Stimulated activated CD4-positive, alpha-beta T cell treated with anti-CD3 and anti-CD28 coated beads, Interleukin-15, amount 100 ng/mL, for 1 hour (primary cell): ENCODE measurements at places on chromosomes 11 and 22.

GRCh38 chr11:2886191-2886894, 768 bp upstream of the CDKN1C start:
- no peak for DNase-seq

GRCh38 chr11:44301564-44302271, 8.2 kb downstream of the ALX4 start:
- no peak for DNase-seq

DNA sequence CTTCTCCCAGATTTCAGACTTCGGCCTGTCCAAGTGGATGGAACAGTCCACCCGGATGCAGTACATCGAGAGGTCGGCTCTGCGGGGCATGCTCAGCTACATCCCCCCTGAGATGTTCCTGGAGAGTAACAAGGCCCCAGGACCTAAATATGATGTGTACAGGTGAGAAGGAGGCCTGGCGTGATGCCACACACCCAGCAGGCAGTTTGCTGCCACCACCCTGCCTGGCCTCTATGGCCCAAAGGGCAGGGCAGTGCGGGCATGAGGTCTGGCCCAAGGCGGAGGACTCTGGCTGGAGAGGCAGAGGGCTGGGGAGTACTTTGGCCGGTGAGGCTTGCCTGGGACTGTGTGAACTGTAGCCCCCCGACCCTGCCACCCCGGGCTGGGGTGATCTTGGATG, 7.3 kb downstream of the ANKK1 start:
- DNase-seq, result no peak

- no peak for DNase-seq
Measured at GRCh38 chr11:56782167-56782847, 33.8 kb upstream of the OR9G4 start.

DNA sequence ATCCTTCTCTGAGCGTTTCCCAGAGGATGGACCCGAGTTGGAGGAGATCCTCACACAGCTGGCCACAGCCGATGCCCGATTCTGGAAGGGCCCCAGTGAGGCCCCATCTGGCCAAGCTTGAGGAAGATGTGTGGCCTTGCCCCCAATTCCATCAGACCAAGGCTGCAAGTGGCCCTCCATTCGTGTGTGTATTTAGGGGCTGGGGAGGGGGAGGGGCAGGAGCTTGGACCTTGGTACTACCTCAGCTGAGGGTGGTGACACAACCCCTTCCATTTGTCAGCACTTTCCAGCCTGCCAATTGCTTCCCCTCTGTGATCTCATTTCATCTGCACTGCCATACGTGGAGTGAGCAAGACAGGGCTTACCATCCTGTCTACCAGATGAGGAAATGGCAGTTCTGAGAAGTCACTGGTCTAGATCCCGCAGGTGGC, 1.3 kb upstream of the BBS1 start:
- no peak for DNase-seq

- DNase-seq, result no peak
Measured at GRCh38 chr22:32897400-32897799, 95.9 kb downstream of the TIMP3 start.

GRCh38 chr11:61328351-61328750, 4.6 kb downstream of the DDB1 start:
- DNase-seq, result no peak

DNA sequence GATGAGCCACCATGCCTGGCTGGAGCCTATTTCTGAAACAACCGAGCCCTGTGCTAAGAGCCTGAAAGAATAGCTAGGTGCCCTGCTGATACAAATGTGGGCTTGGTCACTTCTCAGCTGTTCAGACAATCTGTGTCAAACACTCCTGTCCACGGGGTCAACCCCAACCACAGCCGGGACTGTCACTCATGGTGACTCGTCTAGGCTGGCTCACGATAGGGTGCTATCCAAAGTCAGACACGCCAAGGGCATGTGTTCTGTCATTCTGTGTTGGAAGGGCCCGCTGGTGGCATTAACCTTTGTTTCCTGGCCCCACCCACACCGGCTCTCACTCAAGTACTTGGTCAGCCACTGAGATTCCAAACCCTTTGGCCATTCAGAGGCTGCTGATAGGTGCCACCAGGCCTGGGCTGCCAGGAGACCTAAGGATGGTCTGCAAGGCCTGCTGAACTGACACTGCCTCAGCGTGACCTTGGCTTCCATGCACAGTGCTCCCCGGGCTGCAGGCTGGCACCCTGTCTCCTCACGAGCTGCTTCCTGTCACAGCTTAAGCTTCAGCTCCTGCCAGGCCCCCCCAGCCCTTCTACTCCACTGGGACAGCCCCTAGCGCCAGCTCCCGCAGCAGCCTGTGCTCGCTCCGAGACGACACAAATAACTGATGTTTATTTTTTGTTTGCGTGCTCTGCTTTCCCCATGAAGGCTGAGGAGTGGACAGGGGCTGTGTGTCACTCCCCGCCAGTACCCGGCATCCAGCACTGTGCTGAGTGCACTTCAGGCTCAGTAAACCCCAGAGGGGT, 14.2 kb upstream of the CDC42BPG start:
- DNase-seq, result no peak

DNA sequence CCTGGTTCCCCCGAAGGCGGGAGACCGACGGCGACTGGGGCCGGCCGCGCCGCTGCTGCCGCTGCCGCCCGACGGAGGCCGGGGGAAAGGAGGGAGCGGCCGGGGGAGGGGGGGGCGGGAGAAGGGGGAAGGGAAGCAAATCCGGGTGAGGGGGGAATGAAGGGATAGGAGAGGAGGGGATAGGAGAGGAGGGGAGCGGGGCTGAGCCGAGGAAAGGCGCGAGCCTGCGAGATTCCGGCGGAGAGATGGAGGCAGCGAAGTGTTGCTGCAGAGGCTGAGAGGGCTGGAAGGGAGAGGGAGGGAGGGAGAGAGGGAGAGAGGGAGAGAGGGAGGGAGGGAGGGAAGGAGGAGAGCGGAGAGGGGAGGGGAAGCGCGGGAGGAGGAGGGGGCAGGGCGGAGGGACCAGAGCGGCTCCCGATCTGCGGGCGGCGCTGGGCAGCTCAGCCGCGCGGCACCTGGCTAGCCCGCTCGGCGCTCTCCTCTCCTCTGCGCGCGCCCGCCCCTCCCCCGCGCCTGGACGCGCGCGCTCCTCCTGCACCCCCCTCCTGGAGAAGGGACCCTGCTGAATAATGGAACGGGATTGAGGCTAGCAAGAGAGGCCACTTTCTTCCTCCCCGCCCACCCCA, 52.3 kb downstream of the SLC22A12 start:
- DNase-seq, result no peak

DNA sequence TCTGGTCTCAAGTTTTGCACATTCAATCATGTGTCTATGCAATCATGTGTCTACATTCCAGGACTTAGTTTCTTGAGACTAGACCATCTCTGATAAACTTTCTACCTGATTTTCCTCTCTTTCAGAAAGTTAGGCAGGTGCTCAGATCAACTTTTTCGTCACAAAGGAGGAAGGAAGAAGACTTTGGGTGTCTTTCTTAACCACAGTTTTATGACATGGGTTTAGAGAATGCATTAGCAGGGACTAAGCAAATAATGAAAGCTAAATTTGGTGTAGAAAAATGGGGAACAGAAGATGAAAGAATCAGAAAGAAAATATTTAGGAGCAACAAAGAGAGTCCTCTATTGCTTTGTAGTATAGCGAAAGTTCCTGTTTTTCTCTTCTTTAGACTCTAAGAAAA, 7.7 kb upstream of the GLYATL1B start:
- no peak for DNase-seq

DNA sequence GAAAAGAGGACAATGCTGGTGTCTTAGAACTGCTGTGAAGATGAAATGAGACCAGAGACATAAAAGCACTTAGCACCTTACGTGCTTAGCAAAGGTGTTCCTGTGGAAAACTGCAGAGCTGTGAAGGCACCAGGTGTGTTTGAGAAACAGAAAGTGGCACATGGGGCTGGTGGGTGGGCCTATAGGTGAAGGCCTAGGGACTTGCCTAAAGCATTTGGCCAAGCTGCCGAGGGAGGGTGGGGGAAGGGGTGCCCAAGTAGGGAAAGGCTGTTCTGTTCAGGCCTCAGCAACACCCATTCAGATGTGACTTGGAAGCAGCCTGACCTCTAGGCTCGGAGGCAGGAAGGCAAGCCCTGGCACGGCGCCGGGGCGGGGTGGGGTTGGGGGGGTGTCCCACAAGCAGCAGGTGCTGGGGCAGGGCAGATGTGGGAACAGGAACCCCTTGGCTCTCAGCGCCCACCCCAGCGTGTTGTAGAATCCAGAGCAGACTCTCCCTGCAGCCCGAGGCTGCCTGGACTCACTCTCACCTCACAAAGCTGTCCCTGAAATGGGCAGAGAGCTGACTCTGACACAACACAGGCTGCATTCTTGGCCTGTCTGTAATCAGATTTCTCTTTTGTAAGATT, 366.7 kb upstream of the NARS2 start:
- DNase-seq, result no peak

DNA sequence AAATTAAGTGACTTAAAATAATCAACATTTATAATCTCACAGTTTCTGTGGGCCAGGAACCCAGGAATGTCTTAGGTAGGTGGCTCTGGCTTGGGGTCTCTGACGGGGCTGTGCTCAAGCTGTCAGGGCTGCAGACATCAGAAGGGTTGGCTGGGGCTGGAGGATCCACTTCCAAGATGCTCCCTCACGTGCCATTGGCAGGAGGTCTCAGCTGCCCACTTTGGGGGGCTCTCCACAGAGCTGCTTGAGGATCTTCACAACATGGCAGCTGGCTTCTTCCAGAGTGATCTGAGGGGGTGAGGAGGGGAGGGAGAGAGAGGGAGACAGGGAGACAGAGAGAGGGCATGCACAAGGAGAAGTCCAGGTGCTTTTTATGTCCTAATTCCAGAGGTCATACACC, 18.1 kb downstream of the SLC2A11 start:
- DNase-seq, result no peak

- DNase-seq, result no peak
Measured at GRCh38 chr11:94866936-94867795, 99.0 kb downstream of the AMOTL1 start.

DNA sequence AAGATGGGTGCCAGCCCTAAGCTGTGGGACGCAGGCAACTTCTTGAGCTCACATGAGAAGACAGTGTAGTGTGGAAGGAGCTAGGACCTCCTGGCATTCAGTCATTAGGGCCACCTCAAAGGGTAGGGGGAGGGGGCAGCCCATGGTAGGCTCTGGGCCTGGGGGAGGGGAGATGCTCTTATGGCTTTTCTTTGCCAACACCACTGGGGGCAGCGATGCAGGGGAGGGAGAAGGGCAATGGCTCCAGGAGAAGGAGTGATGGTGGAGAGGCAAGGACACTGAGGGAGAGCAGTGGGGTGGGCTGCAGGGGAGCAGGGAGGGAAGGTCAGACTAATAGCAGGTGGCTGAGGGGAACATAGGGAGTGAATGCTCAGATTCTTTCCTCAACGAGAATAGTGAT, 63.3 kb upstream of the SUSD2 start:
- DNase-seq, result no peak

GRCh38 chr22:23305321-23305910, 125.1 kb downstream of the BCR start:
- DNase-seq, result no peak

GRCh38 chr22:30247974-30248373, 1.4 kb upstream of the LIF start:
- no peak for DNase-seq

DNA sequence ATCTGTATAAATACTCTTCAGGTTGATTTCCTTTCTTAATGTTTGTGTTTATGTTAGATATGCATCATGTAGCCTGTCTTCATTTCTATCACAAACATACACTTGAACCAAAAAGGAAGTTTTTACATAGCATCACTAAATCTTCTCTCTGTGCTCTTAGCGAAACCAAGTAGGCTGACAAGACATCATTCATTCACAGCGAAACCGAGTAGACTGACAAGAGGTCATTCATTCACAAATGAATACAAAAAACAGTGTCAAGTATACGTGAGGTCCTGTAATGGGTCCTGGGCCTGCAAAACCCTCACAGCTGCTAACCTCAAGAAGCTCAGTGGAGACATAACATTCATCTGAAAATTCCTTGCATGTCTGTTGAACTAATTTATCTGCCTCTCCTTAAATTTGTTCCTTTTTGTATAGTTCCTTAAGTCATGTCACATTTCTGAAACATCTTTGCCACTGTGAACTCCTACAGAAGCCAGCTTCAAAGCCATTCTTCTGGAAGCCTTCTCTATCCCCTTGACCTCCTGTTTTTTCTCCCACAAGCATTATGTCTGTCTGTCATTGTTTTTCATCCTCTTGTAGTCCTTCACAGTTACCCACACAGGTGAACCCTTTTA, 9.8 kb upstream of the HBE1 start:
- DNase-seq, result no peak

DNA sequence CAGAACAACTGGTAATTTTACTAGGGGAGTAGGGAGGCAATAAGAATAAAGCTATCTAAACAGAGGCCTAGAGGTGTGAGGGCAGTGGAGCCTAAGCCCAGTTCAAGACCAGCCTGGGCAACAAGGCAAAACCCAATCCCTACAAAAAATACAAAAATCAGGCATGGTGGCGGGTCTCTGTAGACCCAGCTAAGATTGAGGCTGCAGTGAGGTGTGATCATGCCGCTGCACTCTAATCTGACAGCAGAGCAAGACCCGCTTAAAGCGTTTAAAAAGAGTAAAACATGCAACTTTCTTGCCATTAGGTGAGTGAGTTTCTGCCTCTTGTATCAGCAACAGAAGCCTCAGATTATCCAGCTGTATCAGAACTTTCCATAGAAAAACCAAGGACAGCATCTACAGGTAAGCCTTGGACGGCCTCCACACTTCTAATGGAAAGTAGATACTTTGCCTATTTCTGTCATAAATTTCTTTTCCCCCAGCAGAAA, 12.1 kb downstream of the TAF1D start:
- DNase-seq, result no peak

DNA sequence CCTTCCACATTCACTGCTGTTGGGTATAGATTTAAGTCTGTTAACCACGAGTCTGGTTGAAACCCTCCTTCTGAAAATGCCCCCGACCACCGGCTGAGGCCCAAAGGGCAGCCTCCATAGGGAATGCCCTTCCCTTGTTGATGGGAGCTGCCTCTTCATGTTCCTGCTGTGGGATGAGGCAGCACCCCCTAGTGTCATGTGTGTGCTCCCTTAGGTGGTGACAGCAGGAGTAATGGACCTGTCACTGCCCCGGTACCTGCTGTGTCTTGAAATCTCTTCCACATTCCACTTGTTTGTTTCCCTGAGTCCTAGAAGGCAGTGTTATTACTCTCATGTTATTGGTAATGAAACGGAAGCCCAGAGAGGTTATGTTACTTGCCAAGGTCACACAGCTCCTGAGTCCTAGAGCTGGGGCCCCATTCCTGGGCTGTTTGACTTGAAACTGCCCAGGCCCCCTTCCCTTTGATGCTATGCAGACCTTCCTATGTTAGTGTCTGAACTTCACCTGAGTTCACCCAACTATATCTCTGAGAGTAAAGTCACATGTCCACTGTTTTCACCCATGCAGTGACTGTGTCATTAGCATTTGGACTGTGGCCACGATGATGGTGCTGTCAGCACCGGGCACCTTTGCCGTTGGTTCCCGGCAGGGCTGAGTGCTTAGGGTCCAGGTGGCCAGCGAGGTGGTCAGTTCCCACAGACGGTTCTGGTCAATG, 234.3 kb downstream of the TBC1D22A start:
- no peak for DNase-seq

- no peak for DNase-seq
Measured at GRCh38 chr11:25613451-25613850, 718.5 kb upstream of the ANO3 start.

- DNase-seq, result no peak
Measured at GRCh38 chr22:46501701-46502100, 35.7 kb downstream of the CELSR1 start.
